Activated naive CD8-positive, alpha-beta T cell treated with anti-CD3 and anti-CD28 coated beads, Interleukin-2, amount 50 U/mL, for 24 hours (primary cell): ENCODE measurements at places on chromosomes 6 and 20.

GRCh38 chr6:14972379-14973067, 273.3 kb upstream of the JARID2 start:
- no peak overlapping the region for H3K27ac ChIP-seq
- H3K4me1 ChIP-seq: peaks cover 8% of the 10 kb centered on the region
- no peaks in the 10 kb centered on the region for H3K36me3 ChIP-seq
- H3K27me3 ChIP-seq: no peaks in the 10 kb centered on the region
- no peak for DNase-seq

DNA sequence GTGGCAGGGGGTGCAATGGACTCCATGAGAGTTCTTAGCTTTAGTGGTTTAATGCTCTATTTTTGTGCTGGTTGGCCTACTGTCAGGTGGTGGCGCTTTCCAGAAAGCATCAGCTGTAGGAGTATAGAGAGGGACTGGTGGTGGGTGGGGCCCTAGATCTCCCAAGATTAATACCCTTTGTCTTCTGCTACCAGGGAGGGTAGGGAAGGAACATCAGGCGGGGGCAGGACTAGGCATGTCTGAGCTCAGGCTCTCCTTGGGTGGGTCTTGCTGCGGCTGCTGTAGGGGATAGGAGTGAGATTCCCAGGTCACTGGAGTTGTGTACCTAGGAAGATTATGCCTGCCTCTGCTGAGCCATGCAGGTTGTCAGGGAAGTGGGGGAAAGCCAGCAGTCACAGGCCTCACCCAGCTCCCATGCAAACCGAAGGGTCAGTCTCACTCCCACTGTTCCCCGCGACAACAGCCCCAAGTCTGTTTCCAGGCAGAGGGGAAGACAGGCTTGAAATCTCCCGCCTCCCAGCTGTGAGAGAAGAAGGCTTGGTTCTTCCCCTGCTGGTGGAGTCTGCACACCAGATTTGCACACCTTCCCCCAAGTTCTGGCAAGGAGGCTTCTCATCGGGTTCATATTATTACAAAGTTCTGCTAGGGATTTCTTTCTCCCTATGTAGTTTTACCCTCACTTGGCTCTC, 46.7 kb upstream of the PKIB start:
- no peaks in the 10 kb centered on the region for H3K27me3 ChIP-seq
- H3K27ac ChIP-seq: no peak overlapping the region
- no peaks in the 10 kb centered on the region for H3K4me1 ChIP-seq
- DNase-seq: no peak
- H3K4me3 ChIP-seq: no peak overlapping the region

DNA sequence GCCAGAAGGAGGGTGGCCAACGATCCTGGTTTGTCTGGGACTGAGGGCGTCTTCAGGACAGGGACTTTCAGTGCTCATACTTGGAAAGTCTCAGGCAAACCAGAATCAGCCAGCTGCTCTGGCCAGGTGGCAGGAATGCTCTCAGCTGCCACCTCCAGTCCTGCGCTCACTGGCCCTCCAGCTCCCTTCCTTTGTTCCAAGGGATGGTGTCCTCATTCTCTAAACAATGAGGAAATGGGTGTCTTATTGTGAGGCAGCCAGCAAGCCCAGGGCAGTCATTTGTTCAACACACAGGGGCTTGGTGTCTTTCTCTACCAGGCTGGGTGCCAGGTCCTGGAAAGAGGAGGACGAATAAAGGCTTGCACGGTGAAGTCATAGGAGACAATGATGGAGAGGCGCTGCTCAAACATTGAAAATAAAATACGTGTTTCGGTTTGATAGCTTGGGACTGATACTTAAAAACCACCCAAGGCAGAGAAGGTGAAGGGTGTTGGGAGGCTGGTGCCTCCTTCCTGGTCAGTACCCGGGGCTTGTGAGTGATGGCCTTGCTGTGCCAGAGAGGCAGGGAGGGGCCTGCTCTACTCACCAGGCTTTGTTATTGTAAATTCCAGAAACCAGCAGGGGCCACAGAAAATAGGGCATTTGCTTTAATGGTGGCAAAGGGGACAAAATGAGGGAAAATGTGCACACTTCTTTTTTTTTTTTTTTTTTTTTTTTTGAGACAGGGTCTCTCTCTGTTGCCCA, 11.3 kb upstream of the TMEM181 start:
- no peak for DNase-seq
- peaks cover 2% of the 10 kb centered on the region for H3K27me3 ChIP-seq
- no peaks in the 10 kb centered on the region for H3K4me1 ChIP-seq
- no peak overlapping the region for H3K27ac ChIP-seq
- H3K4me3 ChIP-seq: no peak overlapping the region
- no peaks in the 10 kb centered on the region for H3K36me3 ChIP-seq

DNA sequence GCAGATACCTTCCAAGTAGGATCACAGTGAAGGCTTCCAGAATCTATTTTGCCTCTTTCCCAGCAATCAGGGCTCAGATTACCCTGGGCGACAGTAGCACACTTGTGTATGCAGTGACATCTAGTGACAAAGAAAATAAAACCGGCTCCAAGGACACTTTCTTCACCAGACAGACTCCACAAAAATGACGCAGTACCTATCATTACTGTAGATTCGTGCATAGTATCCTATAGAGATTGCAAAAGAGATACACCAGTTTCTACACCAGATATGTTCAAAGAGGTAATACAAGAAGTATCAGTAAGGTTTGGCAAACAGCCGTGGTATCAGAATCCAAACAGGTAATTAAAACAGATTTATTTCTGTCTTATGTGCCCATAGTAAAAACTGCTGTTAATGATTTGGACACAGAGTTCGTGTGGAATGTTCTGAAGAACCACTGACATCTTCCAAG, 600.4 kb upstream of the JAG1 start:
- no peak overlapping the region for H3K27ac ChIP-seq
- H3K27me3 ChIP-seq: peaks cover 9% of the 10 kb centered on the region
- DNase-seq: no peak
- H3K4me3 ChIP-seq: no peak overlapping the region
- H3K4me1 ChIP-seq: no peaks in the 10 kb centered on the region

DNA sequence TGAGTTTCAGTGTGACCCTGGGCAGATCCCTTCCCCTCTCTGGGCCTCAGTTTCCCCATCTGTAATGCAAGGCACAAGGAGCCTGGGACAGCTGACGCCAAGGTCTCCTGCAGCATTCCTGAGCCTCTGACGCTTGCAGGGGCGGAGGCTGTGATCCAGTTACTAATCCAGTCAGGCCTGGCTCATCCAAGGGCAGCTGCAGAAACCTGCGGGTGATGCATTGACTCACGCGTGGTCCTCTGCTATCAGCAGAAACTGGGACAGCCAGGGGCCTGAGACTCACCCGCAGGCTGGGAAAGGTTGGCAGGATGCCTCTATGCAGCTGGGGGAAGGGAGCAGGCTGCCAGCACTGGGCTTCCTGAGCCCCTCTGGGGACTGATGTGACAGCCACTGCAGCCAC, 65.0 kb upstream of the SIRPA start:
- H3K27ac ChIP-seq: no peak overlapping the region
- no peak overlapping the region for H3K4me3 ChIP-seq
- H3K4me1 ChIP-seq: no peaks in the 10 kb centered on the region

DNA sequence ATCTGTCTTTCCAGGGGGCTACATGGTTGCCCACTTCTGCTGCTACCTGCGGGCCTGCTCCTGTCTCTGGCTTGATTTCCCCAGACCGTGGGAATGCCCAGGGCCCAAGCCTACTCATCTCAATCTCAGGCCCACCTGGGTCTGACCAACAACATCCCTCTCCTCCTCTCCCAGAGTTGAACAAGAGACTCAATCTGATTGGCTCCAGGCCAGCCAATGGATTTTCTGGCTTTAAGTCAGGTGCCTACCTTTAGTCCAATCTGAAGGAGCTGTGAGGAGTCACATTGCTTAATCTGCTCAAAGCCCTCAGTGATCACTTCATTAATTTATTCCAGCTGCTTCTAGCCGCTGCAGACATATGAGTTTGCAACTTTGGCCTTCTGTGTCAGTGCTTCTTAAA, 162.4 kb upstream of the KCNG1 start:
- H3K27me3 ChIP-seq: peaks cover 24% of the 10 kb centered on the region
- no peak for DNase-seq
- no peak overlapping the region for H3K27ac ChIP-seq
- H3K4me1 ChIP-seq: no peaks in the 10 kb centered on the region

GRCh38 chr6:108851756-108852155, 3.5 kb downstream of the ARMC2 start:
- no peak overlapping the region for H3K4me3 ChIP-seq
- no peaks in the 10 kb centered on the region for H3K27me3 ChIP-seq
- H3K4me1 ChIP-seq: peaks cover 18% of the 10 kb centered on the region

DNA sequence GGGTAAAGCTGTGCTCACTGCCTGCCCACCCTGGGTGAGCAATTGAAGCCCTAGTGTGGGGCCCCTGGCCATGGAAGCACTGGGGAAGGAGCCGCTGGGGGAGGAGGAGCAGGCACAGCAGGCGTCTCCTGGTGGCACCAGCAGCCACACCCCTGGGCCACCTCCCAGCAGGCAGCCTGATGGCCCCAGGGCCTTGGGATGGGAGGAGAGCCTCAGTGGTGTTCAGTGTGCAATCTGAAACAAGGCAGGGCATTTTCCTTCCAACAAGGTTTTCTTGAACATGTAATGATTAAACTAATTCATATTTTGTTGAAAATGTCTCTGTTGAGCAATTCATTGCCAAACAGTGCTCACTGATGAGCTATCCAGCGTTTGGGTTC, 151.0 kb downstream of the ZDHHC14 start:
- H3K36me3 ChIP-seq: no peaks in the 10 kb centered on the region
- DNase-seq: no peak
- H3K27me3 ChIP-seq: no peaks in the 10 kb centered on the region
- H3K27ac ChIP-seq: no peak overlapping the region
- H3K4me3 ChIP-seq: no peak overlapping the region
